H1 (cell line): ENCODE measurements at places on chromosomes 12 and 14. TPM values are rescaled to one million over a fixed set of nuclear protein-coding genes. Genes with fewer than 3 reads are reported as not detected.

Gene NEUROD4
- total RNA-seq, result not detected in 2 replicates

Gene FAM222A
- total RNA-seq, result 1.1 and 1.5 TPM in 2 replicates

Gene OTOGL
- total RNA-seq, result 0.17 and 0.31 TPM in 2 replicates

Gene HOXC9
- not detected in 2 replicates for total RNA-seq

Gene CCDC197
- total RNA-seq, result not detected in 2 replicates

Gene SMARCC2
- 66.3 and 78.5 TPM in 2 replicates for total RNA-seq

Gene PLEKHG7
- total RNA-seq, result not detected in 2 replicates

Gene FAR2
- 24.1 and 25.3 TPM in 2 replicates for total RNA-seq

Gene PPP1R1A
- total RNA-seq, result 8.1 and 13.1 TPM in 2 replicates

Gene FITM1
- 0.33 and 0.76 TPM in 2 replicates for total RNA-seq

Gene PTPN6
- total RNA-seq, result 25.7 and 28.4 TPM in 2 replicates

Gene PRR4
- total RNA-seq, result 2.0 TPM in 1 of 2 replicates, not detected in the other

DNA sequence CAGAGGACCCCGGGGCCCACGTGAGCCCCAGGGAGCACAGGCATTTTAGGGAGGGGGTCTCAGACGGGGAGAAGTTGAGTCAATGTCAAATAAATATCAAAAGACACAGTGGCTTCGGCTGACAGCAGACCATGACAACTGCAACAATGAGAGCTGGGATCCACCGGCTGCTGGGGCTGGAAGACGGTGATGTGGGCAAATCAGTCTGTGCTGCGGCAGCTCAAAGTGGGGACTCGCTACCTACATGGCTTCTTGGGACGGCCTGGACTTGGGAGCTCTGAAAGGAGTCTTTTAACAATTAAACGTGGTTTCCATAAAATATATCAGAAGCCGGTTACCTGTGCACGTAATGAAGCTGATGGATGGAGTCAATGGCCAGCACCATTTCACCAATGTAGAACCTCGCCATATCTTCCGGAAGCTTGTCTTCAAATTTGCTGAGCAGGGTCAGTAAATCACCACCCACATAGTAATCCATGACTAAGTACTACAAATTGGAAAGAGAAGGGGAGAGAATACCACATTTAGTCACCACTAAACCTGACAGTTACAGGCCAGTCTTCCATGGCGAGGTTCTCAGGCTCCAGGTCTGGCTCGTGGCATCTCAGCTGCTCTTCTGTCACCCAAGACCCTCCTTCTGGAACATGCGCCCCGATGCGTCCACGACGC is 58.0 kb downstream of the CDC42BPB start:
- DNase-seq, result no peak

DNA sequence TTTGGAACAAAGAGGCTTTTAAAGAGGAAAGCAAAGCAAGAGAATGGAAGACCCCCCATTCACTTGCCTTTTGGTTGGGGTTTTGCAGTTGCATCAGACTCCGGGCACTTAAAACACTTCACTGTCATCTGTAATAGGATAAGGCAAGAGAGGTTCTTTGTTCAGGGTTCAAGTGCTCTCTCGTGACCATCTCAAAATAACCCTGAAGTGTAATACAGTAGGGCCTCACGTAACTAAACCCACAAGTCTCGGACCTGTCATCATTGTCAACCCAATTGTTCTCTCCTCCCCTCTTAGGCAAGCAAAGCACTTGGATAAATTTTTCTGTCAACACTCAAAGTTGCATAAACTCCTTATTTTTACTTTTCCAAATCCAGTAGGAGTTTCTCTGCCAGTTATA is 26.9 kb upstream of the MYBPC1 start:
- DNase-seq, result no peak

DNA sequence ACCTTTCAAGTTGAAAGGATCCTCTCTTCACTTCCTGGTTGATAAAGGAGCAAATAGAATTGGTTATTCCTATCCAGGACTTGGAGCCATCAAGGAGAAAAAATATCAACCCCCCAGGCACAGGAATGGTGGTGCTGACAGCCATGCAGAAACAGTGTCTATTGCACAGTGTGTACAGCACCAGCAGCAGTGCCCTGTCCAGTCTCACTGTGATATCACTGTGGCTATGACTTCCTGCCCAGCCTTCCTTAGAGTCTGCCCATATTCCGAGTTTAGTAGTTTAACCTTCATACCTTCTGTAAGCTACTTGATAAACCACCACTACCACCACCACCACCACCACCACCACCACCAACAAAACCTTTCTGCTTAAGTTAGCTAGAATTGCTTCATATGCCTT is 45.1 kb upstream of the FERMT2 start:
- no peak for DNase-seq

- no peak for DNase-seq
Measured at GRCh38 chr12:1873531-1874510, 44.6 kb downstream of the CACNA2D4 start.

DNA sequence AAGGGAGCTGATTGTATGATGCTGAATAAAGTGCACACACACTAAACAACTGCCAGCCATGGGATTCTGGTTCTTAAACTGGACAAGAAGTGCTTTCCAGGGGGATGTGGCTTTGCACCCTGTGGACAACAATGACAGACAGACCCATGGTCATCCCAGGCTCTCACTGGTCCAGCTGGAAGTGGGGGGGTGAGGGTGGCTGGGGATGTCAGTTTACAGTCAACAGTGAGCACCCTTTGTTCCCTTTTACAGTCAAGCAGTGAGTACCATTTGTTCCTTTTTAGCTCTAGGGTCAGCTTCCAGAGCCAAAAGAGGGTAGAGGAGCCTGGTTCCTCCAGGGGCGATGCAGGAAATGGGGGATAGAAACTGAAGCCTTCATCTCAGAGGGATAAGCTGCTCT is 100.7 kb downstream of the SMOC1 start:
- DNase-seq, result no peak

DNA sequence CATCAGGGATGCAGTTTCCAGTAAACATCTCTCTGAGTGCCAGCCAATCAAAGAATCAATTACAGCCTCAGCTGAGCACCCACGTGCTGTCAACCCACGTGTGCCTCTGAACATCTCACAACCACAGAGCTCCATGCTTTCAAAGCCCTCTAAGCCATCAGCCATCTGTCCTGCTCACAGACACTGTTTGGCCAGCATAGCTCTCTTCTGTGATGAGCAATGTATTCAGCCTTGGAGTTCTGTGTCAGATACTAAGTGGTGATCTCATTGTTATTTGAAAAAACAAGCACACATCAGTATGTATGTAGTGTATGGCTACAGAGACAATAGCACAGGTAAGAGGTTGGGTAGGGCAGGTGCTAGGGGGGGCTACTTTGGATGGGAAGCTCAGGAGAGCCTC is 94.3 kb downstream of the RGS6 start:
- DNase-seq, result no peak

GRCh38 chr12:72072592-72073212 is 134.1 kb downstream of the TPH2 start:
- no peak for DNase-seq

DNA sequence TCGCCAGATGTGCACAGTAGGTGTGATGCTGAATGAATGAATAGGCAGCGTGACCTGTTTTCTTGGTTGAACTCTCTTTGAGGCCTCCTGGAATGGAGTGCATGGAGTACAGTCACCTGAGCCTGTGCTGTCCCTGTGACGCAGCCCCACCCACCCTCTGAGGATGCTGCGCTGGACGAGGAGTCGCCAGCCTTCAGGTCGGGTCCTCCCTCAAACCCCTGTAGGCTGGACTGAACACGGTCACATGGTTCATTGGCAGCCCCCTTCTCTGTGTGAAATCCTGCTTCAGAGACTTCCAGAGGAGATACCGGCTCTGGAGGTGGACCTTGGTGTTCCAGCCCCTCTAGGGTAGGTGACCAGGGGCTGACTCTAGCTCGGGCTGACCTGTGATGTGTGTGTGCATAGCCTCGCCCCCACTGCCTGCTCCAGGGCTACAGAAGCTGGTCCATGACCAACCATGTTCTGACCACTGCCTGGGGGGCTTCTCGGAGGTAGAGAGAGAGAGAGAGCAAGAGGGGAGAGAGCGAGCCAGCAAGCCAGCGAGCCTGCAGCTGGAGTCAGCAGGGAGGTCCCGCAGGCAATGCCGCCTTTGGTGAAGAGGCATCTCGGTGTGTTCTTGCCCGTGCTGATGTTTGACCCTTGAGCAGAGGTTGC is 158.0 kb upstream of the RTL1 start:
- no peak for DNase-seq

DNA sequence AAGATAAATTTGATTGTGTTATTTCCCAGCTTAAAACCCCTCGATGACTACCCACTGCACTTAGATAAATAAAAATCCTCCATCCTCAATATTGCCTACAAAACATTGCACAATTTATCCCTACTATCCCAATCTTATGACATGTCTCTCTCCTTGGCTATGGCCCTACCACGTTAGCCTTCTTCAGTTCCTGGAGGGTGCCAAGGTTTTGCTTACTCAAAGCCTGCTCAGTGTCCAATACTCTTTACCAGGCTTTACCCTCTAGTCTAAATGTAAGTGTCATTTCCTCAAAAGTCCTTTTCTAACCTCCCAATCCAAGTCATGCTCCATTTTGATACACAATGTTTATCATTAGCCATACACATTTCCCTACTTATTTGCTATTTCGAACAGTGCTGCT is 35.0 kb upstream of the PPM1A start:
- no peak for DNase-seq

DNA sequence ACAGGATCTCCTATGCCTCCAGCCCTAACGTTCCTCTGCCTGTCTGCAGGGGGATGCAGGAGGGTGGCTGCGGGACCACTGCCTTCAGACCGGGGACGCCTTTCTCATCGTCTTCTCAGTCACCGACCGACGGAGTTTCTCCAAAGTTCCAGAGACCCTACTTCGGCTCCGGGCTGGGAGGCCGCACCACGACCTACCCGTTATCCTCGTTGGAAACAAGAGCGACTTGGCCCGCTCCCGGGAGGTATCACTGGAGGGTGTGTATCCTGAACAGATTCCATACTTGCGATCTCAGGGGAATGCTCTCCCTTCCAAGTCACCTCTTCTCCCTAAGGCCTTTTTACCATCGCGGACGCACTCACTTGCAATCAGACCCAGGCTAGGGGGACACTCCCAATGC is 3.0 kb downstream of the REM2 start:
- no peak for DNase-seq

DNA sequence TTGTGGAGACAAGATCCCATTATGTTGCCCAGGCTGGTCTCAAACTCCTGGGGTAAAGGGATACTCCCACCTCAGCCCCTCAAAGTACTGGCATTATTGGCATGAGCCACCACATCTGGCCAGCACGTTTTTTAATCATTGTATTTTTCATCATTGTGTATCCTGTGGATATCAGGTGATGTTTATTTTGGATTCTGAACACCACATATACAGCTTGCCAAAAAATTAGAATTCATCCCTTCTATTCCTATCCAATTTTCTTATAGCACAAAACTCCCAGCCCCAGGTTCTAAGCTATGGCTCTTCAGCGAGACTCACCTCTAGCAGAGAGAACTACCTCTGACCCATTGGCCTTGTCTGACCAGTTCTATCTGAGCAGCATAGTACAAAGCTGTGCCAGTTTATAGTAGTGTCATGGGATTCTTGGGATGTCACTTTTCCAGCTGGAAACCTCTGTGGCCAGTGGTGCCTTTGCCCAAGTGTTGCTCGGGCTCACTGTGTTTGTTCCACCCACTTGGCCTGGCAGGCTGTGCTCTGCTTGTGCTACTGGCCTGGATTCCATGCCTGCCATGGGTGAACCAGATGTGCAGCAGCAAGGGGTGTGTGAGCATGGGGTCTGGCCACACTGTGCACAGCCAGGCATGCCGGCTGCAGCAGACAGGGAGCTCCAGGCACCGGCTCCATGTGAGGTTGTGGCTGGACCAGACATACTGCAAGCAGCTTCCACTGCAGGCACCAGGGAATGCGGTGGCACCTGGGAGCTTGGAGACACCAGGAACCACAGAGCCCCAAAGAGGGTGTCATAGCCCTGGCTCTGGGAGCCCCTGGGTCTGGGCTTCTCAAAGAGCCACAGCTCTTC is 37.2 kb downstream of the TIMELESS start:
- DNase-seq, result no peak

DNA sequence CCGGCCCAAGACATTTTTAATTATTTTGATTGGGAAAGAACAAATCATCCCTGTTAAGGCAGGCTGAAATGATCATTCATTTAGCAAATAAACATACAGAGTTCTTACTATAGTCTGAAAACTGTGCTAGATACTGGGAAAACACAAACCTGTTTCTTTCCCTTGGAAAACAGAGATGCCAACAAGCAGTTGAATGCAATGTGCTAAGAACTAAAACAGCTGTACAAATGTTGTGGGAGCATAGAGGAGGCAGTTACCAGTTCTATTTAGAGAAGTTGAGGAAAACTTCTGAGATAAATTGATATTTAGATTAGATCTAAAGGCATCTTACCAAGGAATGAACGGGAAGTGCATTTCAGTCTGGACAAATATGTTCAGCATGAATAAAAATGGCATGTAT is 3.2 kb upstream of the NECAP1 start:
- DNase-seq, result no peak

GRCh38 chr12:19338405-19338804 is 100.9 kb upstream of the AEBP2 start:
- DNase-seq, result no peak

GRCh38 chr12:40464121-40464520 is 228.1 kb upstream of the CNTN1 start:
- no peak for DNase-seq

DNA sequence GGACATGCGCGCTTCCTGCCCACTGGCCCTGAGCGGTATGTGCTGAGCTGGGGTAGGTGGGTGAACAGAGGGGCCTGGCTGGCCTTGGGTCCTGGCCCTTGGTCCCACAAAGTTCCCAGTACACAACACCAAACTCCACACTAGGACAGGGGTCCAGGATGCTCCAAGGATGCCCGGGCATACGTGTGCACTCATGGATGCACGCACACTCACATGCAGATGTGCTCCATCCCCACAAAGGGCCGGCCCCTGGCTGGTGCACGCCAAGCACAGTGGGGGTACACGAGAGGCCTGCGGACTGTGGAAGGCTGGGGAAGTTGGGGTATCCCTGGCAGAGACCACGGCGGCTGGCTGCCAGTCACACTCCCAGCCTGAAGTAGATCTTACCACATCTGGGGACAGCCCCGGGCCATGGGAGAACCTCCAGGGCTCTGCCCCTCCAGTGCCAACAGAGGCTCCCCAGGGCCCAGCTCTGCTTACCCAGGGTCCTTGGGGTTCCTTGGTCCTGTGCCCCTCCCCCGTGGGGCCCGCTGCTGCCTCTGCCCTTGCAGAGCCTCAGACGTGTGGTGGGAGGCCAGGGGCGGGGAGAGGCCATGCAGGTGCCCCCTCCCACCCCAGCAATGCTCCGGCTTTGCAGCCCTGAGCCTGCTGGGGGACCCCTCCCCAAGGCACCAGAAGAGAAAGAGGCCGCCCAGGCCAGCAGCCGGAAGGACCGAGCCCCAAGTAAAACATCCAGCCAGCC is 24.0 kb upstream of the NUDT14 start:
- no peak for DNase-seq

DNA sequence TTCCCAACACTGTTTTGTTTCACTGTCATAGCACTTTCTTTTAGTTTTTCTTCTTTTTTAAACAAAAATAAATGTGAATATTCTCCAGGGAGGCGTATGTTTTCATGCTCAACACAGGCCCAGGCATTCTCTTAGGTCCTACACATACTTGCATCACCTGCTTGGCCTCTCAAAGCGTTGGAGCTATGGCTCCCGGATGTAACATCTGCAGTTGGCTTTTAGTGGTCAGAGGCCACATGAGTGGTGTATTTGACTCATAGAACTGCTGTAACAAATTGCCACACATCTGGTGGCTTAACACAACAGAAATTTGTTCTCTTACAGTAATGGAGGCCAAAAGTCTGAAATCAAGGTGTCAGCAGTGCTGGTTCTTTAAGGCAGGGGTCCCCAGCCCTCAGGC is 44.6 kb upstream of the VRK1 start:
- DNase-seq, result no peak

- DNase-seq, result no peak
Measured at GRCh38 chr12:132236129-132236929, 92.1 kb downstream of the NOC4L start.

GRCh38 chr12:46659824-46660223 is 166.0 kb downstream of the SLC38A4 start:
- no peak for DNase-seq
